Fibroblast of villous mesenchyme (primary cell): ENCODE measurements at places on chromosomes 3 and 15. TPM values are rescaled to one million over a fixed set of nuclear protein-coding genes. Genes with fewer than 3 reads are reported as not detected.
A peak's percentile ranks its signal among the peaks of the same experiment; 100 is the strongest.

GRCh38 chr15:67542420-67543347, at the start of gene MAP2K5:
TSS of gene MAP2K5 (plus strand) at chr15:67542703. CDS start at chr15:67543336, 633 bp downstream.
- DNase-seq, result peak; percentile 73

DNA sequence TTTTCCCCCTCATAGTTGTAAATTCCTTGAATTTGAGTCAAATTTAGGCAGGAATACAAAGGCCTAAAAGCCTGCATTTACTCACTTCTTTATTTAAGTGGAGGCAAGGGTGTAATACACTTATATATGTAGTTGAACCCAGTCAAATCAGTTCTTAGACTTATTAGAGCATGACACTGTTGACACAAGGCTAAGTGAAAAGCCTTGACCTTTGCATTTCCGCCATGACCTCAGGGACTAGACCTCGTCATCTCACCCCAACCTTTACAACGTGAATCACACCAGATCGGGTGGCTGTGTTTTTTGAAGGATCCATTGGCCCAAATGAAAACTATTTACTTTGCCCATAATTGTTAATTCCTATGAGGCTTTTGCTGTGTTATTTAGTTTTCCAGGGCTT, 774.4 kb downstream of the ROBO1 start:
- DNase-seq, result no peak

GRCh38 chr15:60021589-60022378, 17.7 kb downstream of the FOXB1 start:
- no peak for DNase-seq

GRCh38 chr3:124249038-124249437, 257.1 kb upstream of the ROPN1 start:
- no peak for DNase-seq

The SERINC4 gene
- total RNA-seq, result under 0.01 TPM in 1 of 2 replicates, not detected in the other

DNA sequence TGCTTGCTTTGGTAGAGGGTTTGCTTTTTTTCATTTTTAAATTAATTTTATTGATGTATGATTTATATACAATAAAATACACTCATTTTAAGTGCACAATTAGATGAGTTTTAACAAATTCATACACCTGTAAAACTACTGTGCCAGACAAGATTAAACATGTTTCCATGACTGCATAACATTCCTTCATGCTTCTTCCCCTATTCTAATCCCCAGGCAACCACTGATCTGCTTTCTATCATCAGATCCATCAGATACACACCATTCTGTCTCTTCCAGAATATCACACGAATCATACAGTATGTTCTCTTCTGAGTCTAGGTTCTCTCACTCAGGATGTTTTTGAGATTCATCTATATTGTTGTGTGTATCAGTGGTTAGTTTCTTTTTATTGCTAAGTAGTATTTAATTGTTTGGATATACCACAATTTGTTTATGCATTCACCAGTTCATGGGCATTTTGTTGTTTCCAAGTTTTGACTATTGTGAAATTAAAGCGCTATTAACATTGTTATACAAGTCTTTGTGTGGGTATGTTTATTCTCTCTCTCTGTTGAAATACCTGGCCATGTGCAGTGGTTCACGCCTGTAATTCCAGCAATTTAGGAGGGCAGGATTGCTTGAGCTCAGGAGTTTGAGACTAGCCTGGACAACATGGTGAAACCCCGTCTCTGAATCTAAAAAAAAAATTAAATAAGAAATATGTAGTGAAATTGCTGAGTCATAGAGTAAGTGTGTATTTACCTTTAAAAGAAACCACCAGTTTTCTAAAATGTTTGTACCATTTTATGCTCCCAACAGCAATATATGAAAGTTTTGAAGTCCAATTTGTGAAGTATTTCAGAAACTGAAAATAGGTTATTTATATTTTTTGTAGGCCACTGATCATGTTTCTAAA, 7.0 kb upstream of the TFG start:
- DNase-seq, result peak; percentile 4

DNA sequence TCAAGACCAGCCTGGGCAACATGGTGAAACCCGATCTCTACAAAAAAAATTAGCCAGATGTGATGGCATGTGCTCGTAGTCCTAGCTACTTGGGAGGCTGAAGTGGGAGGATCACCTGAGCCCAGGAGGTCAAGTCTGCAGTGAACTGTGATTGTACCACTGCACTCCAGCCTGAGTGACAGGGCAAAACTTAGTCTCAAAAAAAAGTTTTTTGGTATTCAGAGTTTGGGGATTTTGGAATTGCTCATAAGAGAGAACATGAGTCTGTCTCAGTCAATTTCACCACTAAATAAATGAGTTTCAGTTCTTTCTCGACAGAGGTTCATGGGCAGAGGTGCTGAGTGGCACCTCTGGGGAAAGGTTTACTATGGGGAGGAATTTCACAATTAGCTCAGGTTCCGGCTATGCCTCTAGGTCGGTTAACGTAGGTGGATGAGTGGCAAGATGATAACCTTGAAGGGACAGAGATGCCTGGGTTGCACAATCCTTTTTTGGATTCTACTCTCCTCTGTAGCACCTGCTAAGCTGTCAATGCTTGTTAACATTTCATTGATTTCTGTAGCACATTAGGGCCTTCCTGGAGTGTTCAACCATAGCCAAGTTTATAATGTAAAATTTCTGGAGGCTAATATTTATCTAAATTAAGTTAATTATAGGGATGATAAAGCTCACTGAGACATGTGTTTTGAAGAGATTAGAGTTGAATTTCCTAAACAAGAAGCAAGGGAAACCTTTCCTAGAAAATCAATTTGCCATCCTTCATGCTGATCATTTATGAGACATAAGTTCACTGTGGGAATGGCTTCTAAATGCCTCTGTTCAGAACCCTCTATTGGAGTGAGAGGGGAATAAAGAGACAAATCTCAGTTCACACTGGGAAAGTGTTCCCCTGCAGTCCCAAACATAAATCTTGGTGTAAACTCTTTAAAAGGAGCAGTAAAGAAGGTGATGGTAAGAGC, 37.4 kb upstream of the DCP1A start:
- DNase-seq, result no peak

The NANOGP8 gene
- total RNA-seq, result 0.32 TPM in 1 of 2 replicates, not detected in the other

The SLC2A2 gene
- total RNA-seq, result under 0.01 TPM in 1 of 2 replicates, not detected in the other

The TSC22D2 gene
- 14.2 and 16.4 TPM in 2 replicates for total RNA-seq

The OR5H15 gene
- not detected in 2 replicates for total RNA-seq

- DNase-seq, result peak; percentile 13
Measured at GRCh38 chr3:190446573-190447279, 3.0 kb downstream of the TMEM207 start.

The HRH1 gene
- 13.2 and 26.8 TPM in 2 replicates for total RNA-seq

DNA sequence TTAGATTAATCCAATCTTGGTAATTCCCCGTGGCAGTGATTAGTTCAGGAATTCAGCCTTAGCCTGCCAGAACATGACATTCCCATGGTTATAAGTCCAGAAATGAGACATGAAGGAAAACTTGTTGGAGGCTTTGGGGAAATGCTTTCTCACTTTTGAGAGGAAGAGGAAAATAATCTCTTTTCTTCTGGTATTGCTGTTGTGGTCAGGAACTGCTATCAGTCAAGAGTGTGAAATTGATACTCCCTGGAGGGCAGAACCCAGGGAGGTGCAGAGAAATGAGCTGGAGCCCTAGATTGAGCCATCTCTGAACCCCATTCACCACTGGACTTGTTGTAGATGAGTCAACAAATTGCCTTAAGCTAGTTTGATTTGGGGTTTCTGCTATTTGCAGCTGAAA, 38.6 kb upstream of the APH1B start:
- peak; percentile 51 for DNase-seq

DNA sequence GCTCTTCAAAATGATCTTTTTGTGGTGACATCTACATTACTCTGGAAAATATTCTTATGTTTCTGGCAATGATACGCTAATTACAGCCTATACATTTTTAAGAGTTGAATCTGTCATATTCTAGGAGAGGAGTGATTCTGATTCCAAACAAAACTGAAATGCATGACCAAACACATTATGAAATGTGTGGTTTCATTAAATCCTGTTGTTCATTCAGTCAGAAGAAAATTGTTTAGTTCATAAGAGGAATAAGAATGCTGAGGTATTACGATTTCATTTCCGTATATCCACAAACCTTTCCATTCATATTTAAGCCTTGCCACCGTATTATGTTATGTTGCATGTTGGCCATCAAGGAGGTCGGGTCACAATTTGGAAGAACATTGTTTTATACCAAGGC, 345.1 kb downstream of the FEZF2 start:
- DNase-seq, result no peak

The REC114 gene
- total RNA-seq, result not detected in 2 replicates
